ENCODE measurements at places on chromosomes 7 and 10.

DNA sequence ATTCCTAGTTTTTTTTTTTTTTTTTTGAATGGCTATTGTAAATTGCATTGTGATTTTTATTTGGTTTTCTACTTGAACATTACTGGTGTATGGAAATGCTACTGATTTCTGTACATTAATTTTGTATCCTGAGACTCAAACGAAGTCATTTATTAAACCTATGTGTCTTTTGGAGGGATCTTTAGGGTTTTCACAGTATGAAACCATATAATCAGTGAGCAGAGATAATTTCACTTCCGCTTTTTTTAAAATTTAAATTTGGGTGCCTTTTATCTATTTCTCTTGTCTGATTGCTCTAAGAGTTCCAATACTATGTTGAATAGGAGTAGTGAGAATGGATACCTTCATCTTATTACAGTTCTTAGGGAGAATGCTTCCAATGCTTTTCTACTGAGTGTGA lies 102.7 kb downstream of the ZWINT start:
- DNase-seq, result no peak

DNA sequence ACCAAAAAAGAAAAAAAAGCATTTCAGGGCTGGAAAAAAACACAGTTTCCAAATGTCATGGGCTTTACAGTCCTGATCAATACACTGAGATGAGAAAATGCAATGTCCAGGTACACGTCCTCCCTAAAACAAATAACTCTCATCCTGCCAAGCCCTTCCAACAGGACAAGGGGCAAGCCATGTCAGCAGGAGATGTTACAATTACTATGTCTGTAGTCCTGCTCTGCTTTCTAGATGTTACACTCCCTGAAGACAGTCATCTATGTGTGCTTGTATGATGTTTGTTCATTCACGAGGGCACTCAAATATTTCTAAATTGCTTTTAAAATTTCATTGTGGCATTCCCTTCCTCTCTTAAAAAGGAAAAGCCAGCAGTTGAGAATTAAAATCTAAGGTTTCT lies 103.2 kb downstream of the SORBS1 start:
- no peak for DNase-seq

GRCh38 chr7:29397398-29397797 lies 166.2 kb upstream of the PRR15 start:
- no peak for DNase-seq

- DNase-seq, result no peak
Measured at GRCh38 chr7:151310578-151310977, 31.0 kb upstream of the NUB1 start.

DNA sequence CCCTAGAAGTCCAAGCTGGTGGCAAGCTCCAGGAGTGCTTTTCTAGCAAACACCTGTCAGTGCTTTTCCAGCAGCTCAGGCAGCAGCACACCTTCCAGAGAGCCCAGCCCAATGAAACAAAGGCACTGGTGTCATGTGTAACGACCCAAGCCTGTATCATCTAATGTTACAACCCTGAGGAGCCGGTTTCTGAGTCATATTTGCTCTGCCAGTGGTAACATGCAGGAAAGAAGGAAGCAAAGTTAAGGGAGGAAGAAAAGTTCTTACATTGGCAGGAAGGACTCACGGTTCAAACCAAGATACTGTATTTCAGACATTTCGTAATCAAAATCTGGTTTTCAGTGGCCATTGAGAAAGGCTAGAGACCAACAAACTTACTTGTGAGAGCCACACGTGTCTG lies at the start of gene ANKRD22:
Gene ANKRD22, minus strand, starts transcription at position 139 of the 400 bp plus-strand sequence. CDS start 237 bp downstream, outside the sequence.
- no peak for DNase-seq

DNA sequence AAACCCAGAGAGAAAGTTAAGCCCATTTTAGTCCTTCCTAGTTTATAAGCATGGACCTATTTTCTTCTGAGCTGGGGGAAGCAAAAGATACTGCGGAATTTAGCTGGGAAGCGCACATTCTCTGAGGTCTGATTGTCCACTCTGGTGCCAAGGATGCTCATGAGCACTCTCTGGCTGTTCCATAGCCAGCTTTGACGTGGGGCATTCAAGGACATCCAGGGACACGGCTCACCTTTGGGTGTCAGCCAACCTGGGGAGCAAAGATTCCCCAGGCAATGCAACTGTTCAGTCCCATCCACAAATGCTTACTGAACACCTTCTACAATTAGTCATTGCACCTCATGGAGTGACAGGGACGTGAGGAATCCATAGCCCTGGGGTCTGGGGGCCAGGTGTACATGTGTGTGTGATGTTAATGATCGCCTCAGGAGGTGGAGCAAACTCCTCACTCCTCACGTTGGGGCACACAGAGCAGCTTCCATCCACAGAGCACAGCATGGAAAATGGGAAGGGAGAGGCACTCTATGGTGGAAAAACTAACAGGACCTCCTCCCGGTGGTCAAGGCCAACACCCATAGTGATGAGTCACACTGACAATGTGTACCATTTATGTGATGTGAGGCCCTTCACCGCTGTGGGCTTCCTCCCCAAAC lies 67.5 kb upstream of the IGFBP3 start:
- no peak for DNase-seq

DNA sequence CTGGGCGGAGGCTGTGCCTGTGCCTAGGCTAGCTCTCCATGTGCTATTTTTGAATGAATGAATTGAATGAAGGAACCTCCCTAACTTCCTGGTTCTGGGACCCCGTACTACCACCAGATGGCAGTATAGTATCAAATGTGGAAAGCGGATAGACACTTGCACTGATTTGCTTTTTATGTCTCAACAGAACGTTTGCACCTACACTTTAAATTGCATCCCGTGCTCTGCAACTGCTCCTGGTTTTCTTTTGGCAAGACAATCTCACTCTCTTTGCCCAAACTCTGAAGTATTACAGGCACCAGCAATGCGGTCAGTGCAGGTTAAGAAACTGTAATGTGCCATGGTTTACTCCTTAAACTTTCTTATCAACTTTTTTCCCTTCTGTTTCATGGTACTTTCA lies 6.5 kb downstream of the FZD8 start:
- DNase-seq, result peak; percentile 46

DNA sequence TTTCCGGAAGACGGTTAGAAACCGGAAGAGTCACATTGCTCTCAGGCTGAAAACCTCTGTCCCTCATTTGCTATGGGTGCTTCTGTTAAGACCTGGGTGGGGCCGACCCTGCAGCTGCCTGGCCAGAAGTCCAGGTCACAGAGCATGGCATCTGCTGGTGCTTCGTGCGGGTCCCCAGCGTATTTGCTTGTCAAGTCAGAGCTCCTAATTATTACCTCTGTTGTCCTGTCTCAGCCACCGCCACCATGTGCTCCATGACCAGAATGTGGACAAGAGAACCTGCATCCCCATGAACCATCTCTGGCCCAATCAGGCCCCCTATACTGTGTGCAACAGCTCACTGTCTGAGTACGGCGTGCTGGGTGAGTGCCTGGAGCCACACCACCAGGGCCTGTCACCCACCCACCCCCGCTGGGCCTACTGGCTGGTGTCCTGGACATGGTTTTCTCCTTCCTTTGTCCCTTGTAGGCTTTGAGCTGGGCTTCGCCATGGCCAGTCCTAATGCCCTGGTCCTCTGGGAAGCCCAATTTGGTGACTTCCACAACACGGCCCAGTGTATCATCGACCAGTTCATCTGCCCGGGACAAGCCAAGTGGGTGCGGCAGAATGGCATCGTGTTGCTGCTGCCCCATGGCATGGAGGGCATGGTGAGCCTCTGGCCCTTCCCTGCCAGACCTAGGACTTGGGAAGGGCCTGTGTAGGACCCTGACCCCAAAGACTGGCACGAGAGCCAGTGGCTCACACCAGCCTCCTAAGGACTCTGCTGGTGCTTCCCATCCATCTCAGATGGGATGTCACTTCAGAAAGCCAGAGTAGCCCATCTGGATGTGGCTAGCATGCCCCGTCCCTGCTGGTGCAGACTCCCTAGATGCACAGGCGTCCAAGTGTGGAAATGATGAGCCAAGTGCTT lies 51.3 kb upstream of the ZMIZ2 start:
- no peak for DNase-seq

- DNase-seq, result no peak
Measured at GRCh38 chr7:78184299-78184698, 385.7 kb downstream of the PHTF2 start.

DNA sequence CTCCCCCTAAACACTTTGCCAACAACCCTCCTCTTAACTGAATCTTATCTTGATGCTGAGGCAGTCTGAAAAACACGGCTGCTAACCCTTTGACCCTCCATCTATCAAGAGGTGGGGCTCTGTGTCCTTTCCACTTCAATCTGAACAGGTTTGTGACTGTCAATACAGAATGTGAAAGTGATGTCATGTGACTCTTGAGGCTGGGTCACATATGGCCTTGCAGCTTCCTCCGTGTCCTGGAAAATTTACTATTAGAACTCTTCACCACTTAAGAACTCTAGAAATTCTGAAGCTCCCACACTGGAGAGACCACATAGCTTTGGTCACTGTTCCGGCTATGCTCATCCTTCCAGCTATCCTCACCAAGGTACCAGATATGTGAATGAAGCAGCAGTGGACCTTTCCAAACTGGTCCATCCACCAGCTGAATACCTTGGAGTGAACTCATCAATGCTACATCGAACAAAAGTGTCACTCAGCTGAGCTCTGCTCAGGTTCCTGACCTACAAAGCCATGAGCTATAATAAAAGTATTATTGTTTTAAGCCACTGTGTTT lies 30.7 kb upstream of the ASAH2 start:
- no peak for DNase-seq
